CD8-positive, alpha-beta T cell (primary cell): ENCODE measurements at places on chromosomes 5 and 9.
A peak's percentile ranks its signal among the peaks of the same experiment; 100 is the strongest.

DNA sequence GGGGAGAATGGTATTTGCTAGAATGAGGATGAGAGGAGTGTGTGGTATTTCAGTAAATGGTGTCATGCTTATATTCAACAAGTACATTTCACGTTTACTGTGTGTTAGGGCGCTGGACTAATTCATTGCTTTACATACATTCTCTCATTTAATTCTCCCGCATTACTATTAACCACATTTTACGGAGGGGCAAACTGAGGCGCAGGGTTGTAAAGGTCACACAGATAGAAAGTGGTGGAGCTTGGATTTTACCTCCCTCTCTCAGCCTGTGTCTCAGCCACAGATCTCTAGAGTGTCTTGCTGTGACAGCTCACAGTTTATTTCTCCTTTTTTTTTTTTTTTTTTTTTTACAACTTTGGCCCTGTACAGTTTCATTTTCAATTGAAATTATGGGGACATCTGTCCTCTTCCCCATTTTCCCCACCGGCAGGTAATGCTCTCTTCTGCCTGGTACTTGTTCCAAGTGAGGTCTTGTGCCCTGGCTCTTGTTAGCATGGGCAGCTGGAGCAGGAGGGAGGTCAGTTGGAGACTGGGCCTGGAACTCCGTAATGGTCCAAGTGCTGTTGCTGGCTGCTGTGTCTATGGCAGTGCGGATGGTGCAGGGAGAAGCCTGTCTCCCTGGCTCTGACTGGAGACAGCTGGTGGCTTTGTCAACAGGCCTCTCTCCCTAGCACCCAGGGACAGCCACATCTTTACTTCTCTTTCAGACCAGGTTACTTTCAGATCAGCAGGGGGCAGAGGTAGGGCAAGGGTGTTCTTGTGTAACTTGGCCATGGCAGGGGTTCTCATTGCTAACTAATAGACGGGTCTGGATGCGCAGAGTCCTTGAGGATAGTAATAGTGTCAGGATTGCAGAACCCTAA is 20.5 kb upstream of the NDST1 start:
- no peak for DNase-seq

GRCh38 chr5:160479926-160480325 is 58.3 kb downstream of the PTTG1 start:
- no peak for DNase-seq

DNA sequence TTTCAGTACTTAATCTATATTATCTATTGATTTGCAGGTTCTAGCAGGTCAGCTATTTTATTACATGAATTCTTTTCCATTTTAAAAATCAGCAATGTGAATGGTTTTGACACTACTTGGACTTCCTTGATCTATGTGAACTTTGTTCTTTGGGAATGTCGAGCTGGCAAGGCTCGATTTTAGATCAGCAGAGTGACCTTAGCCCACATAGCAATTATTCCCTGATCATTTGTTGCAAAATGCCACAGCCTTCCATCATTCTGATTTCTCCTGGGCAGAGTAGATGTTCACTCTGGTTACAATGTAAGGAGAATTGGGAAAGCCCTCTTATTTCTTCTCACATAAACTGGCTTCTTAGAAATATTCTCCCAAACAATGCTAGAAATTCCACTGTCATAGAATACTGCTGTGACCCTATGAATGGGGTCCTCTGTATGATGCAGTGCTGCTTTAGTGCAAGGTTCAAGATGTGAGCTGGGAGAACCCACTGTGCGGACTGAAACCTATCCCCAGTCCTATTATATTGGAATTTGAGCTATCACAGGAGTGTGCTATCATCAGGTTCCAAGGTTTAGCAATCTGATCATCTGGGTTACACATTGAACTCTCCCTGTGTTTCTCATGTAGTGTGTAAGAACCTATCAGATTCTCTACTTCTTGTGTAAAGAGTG is 15.7 kb upstream of the GDA start:
- DNase-seq = no peak

DNA sequence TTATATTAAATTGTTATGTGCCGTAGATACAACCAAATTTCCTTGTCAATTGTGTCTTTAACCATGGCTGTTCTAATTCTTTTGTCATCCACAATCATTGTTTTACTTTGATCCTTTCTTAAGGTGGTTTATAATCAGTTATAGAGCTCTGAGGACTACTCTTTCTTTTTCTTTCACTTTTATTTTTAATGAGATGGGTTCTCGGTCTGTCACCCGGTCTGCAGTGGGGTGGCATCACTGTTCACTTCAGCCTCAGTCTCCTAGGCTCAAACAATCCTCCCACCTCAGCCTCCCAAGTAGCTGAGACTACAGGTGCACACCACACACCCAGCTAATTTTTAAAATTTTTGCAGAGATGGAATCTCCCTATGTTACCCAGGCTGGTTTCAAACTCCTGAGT is 74.2 kb downstream of the ANXA2R start:
- no peak for DNase-seq

GRCh38 chr9:122124528-122124927 is 31.4 kb upstream of the TTLL11 start:
- DNase-seq = no peak

DNA sequence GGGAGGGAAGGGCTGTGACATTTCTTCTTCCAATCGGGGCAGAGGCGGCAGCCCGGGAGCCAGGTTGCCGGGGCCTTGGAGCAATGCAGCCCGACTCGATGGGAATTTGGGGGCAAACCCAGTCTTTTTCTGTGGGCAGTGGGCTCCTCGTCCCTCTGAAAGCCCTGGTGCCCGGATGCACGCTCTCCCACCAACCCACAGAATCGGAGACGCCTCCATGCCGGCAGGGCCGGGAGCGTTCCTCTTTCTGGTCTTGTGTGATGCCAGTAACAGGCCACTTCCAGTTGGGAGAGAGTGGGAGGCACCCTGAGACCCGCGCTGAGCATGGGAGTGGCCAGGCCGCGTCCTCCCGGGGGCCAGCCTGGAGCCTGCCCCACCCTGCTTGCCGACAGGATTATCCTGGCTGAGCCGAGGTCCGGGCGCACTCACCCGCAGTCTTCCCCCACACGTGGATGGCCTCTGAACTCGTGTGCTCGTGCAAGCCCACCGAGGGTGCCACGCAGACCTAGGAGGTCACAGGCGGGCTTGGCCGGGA is 17.8 kb downstream of the OLFM1 start:
- DNase-seq = no peak

DNA sequence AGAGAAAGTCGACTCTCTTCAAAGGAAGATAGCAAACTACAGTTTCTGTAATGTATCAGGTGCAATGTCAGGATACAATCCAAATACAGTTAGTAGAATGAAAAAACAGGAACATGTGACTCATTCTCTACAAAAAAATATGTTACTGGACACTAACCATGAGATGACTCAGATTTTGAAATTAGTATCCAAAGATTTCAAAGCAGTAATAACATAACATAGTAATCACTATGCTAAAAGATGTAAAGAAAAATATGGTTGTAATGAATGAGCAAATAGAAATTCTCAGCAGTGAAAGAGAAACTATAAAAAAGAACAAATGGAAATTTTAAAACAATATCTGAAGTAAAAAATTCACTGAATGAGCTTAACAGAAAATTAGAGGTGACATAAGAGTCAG is 42.3 kb downstream of the SHOC1 start:
- no peak for DNase-seq

- no peak for DNase-seq
Observed at GRCh38 chr9:137462396-137462985, 3.4 kb upstream of the NSMF start.

DNA sequence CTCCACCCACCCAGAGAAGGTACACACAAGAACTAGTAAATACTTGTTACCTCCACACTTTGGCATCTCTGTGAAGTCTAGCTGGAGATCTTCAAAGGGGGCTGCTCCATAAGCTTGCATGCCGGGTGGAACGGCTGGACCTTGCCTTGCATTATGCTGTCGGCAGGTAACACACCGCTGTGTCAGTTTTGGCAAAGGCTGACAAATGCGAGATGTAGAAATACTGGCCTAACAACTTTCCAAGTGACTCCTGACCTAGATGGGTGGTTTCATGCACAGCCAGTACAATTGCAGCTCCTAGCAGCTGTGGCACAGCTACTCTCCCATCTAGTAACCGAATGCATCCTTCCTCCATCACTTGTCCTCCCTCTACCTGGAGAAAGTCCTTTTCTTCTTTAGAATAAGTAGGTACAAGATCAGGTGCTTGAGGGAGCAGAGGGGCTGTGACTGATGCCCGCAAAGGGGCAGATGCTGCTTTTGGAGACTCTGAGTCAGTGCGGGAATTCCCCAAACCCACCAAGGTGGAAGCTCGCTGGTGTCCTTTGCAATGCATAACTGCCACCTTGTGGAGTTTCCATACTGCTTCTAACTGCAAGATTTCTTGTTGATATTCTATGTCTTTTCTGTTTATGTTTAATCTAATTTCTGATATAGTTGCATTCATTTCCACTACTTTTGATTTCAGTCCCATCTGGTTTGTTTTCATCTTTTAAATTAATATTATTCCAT is 78.4 kb downstream of the TMEM161B start:
- DNase-seq = no peak

DNA sequence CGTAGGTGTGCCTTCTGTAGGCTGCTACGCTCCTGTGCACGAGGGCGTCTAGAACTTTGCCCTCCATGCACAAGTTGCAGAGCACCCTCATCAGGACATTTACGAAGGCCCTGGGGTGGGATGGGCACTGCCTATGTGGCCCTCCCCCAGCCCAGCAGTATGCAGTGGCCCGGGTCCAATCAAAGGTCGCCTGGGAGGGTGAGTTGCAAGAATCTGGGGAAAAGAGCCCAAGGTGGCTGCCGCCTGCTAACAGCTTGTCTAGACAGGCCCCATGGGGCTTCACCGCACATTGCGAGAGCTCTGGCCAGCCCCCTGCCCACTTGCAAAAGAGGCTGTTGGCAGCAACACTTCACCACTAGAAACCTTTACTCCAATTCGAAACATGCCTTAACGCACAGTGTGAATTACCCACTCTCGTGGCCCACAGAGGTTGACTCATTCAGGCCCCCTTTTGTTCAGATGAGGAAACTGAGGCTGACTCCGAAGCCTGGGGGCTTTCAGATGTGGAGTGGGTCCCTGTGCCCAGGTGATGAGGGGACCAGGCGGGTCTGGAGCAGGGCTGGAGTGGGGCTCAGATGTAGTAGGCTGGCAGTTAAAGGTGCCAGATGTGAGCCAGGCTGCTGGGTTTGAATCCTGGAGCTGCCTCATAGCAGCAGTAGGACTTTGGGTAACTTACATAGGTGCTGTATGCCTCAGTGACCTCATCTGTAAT is 31.8 kb upstream of the IL17B start:
- DNase-seq = no peak

DNA sequence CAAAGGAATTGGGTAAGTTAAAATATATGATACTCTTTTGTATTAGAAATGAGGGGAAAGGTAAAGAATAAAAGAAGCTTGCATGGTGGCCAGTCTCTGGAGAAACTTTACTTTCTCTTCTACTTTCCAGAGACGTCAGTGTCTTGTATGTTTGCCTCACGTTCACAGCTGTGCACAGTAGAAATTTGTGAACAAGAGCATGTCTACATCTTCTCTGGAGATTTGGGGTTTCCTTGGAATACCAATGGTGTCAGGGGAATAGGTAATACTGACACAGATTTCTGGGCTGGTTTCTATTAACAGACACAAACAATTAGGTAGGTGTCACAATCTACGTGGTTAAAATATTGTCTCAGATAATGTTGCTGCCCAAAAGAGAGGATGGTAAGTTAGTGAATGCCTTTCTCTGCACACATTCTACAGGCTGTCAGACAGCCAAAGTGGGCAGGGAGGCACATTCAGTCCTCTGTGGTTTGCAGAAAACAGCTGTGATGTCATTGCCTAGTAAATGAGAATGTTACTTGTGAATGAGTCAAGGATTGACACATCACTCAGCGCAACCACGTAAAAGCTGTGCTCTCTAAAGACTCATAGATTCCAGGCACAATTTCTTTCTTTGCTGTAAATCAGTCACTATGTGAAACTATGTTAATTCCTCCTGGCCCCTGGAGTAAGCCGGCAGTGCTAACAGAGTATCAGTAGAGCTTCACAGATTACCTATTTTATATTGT is 397.1 kb downstream of the MAN2A1 start:
- DNase-seq = peak; percentile 7

DNA sequence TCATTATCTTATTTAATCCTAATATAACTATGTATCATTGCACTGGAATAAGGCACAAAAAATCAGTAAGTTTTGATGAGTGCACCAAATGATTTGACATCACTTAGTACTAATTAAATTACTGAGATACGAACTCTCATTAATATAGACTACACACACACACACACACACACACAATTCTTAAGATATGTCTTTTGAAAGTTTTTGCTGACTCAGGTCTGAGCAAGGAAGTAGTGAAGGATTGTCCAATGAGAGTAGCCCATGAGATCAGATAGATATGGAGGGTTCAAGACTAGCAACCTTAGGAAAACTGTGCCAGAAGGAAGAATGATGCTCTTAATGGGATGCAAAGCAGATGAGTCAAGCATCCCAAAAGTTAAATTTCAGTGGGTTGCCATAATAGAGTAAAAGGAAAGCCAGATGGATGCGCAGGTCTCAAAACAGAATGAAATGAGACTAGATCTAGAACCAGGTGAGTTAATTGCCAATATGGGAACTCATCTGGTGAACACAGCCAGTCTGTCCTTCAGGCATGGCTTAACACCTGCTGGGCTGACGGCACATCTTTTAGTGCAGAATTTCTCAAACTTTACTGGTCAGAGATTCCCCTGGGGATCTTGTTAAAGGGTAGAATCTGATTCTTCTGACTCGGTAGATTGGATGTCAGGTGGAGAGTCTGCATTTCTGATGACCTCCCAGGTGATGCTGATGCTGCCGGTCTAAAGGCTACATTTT is 197.0 kb upstream of the NR4A3 start:
- DNase-seq = no peak

DNA sequence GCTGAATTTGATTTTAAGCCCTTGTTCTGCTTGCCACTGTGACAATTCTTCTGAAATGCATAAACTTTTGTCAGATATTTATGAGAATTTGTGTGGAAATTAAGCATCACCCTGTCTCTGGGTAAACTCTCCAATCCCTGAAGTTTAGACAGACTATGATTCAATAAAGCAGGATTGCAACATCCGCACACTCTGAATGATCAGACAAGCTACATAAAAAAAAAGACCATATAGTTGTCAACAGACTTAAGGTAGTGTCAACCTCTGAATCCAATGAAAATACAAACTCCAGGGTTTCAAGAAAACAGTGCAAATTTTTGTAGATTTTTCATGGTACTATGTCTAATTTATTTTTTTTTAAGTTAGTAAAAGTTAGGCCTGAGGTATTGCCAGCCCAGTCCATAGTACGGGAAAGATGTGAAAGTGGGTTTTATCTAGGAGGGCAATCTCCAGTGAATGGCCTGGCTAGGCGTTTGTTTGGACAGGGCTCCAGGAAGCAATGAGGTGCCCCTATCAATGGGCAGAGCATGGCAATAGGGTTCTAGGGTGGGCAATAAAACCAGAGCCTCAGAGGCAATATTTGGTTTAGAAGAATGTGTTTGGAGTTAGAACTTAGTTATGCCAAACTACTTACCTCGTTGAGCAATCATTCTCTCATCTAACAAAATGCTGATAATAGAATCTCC is 762.6 kb upstream of the SEMA6A start:
- DNase-seq = no peak
